ENCODE measurements at places on chromosomes 5 and 9. TPM values are rescaled to one million over a fixed set of nuclear protein-coding genes. Genes with fewer than 3 reads are reported as not detected.

DIRAS2 gene
- total RNA-seq: not detected

TMEFF1 gene
- not detected for total RNA-seq

ARPC5L gene
- 41.9 TPM for total RNA-seq

ACER2 gene
- 3.4 TPM for total RNA-seq

DNA sequence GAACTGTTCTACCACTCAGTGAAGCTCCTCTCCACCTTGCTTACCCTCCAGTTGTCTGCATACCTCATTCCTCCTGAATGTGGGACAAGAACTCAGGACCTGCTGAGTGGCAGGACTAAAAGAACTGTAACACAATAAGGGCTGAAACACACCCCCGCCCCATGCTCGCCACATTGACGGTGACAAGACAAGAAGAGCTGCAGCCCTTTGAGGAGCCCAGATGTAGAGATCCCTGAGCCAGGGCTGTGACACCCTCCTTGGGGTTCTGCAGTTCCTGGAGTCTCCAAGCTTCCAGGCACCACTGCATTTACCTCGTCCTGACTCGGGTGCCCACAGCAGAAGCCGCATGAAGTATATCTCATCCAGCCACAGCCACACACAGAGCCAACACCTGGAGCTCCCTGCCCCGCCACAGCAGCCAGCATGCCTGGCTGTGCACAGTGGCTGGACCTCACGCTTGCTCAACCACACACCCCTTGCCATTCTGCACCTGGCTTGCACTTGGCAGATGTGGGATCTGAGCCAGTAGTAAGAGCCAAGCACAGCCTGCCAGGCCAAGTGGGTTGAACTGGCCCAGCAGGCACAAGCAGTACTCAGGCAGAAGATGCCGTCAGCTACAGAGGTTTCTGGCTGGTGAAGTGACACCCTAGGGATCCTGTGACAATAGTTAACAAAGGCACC is 166.1 kb downstream of the RNF180 start:
- no peak overlapping the region for H3K27ac ChIP-seq
- no peak for DNase-seq
- H3K4me1 ChIP-seq: no peaks in the 10 kb centered on the region
- no peaks in the 10 kb centered on the region for H3K36me3 ChIP-seq
- H3K27me3 ChIP-seq: no peaks in the 10 kb centered on the region
- H3K4me3 ChIP-seq: no peak overlapping the region

DNA sequence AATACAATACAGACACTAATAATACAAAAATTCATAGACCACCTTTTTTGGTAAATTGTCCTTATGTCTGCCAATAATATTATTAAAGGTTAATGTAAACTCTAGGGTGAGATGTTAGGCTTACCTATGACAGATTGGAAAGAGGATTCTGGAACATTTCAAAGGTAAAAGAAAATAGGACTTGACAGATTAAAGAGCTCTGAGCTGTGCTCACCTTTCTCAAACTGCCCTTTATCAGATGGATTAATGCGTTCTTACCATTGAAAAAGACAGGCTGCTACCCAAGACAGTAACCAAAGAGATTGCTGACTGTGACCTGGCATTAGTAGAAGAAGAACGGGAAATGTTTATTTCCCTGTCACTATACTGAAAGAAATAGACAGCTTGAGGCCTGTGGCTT is 156.1 kb upstream of the MRPS30 start:
- no peaks in the 10 kb centered on the region for H3K27me3 ChIP-seq
- DNase-seq: no peak
- H3K36me3 ChIP-seq: no peaks in the 10 kb centered on the region
- H3K4me1 ChIP-seq: no peaks in the 10 kb centered on the region
- no peak overlapping the region for H3K4me3 ChIP-seq

DNA sequence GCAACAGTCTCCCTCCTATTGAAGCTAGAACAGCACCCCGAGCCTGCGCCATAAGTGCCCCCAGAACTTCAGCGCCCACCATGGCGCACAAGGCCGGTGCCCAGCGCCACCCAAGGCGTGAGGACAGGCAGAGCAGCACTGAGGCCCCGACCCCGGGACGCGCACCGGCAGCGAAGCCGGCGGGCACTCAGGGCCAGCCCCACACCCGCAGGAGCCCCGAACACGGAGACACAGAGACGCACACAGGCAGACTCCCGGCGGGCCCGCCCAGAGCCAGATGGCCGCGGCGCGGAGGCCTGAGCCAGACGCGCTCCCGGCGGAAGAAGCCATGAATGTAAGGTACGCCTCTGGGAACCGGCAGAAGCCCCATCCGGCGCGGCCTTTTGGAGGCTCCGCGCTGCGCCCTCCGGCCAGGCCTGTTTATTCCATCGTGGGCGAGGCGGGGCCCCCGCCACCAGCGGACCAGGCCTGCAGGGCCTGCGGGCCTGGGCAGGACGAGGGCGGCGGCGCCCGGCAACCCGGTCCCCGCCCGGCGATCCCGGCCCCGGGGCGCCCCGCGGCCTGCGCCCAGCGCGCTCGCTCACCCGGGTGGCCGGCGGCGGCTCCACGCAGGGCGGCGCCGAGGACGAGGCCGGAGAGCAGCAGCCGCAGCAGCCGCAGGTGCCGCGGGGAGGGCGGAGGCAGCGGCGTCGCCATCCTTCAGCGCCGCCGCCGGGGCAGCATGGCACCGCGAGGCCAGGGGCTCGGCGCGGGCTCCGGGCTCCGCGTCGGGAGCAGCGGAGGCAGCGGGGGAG is 486 bp downstream of the NPDC1 start:
- DNase-seq: no peak
- peak overlapping the region; percentile 55 for H3K4me3 ChIP-seq
- no peak overlapping the region for H3K27ac ChIP-seq
- H3K4me1 ChIP-seq: peaks cover 11% of the 10 kb centered on the region
- peaks cover 91% of the 10 kb centered on the region for H3K27me3 ChIP-seq
